ENCODE measurements at places on chromosomes 11 and 22.

GRCh38 chr22:37355174-37355573, 72.1 kb downstream of the ELFN2 start:
- no peak for DNase-seq

GRCh38 chr11:68471360-68472340, 11.1 kb downstream of the PPP6R3 start:
- no peak for DNase-seq

DNA sequence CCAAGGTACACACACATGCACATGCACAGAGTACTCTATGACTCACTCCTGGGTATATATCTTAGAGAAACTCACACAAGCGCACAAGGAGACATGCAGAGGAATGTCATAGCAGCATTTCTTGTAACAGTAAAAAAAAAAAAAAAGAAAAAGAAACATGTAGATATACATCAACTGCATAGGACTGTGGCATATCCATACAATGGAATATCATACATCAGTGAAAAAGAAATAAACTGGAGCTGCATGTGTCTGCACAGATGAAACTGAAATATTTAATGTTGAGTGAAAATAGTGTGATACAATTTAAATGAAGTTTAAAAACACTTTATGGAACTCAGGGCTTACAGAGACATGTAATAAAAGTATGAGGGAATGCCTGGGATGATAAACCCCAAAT, 46.4 kb downstream of the SYT13 start:
- DNase-seq: no peak

GRCh38 chr11:75719340-75720239, 2.0 kb downstream of the MOGAT2 start:
- no peak for DNase-seq

DNA sequence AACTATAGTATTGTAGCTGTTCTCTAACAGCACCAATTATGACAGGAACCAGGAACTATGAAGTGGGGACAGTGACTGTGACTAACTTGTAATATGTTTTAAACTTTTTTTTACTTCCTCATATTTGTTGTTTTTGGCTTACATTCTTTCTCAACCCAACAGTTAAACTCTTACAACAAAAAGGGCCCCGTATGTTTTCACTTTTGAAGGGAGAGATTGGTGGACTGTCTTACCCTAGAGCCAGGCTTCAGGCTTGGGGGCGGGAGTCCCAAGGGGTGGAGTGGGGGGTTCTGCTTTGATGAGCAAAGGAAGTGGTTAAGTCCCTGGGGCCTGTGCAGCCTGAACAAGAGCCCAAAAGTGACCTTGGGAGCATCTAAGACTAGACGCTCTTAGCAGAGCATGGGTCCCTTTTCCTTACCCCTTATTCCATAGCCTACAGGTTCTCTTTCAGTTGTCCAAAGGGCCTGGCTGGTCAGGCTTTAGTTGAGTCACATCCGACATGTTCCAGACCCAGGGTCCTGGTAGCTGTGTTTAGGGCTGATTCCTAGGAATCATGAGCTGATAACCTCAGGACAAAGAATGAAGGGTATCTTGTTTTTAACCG, 38.8 kb downstream of the STIM1 start:
- DNase-seq: no peak

DNA sequence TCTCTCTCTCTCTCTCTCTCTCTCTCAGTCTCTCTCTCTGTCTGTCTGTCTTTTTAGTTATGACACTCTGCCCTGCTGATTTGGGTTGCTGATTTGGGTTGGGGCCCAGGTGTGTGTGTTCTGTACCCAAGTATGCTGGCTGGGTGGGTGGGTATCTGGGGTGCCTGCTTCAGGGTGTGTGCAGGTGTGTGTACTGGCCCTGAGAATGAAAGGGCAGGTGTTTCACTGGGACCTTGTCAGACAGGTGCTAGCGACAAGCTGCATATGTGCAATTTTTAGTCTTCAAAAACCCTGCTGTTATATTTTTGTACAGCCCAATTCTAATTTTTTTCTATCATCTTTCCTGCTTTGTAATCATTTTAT, 943 bp downstream of the CSF2RB start:
- no peak for DNase-seq

DNA sequence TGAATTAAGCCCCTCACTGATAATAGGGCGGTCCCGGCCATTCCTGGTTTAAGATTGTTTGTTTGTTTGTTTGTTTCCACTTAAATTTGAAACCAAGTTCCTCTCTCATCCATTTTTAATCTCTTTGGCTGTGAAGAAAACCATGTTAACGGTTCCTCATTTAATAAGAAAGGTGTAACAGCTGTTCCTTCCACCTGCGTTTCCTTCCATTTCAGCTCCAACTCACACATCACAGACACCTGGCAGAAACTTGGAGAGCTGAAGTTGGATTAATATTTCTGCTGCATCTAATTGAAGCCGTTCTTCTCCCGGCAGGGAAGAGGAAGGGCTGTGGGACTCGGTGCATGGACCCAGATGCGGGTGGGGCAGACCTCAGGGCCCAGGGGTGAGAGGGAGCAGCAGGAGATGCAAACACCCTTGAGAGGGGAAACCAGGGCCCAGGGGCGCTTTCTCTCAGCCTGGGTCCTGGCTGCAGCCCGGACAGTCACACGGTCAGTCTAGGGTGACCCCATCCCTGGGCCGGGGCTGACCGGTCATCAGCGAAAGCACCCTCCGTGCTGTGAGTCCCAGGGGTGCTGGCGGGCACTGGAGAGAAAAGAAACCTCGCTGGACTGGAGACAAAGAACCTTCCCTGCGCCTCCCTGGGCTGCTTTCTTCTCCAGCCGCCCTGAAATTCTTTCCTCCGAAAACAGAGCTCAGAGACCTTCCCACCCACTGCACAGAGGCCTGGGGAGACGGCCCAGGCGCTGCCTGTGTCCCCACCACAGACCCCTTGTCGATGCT, 242.0 kb downstream of the BRD1 start:
- DNase-seq: no peak

DNA sequence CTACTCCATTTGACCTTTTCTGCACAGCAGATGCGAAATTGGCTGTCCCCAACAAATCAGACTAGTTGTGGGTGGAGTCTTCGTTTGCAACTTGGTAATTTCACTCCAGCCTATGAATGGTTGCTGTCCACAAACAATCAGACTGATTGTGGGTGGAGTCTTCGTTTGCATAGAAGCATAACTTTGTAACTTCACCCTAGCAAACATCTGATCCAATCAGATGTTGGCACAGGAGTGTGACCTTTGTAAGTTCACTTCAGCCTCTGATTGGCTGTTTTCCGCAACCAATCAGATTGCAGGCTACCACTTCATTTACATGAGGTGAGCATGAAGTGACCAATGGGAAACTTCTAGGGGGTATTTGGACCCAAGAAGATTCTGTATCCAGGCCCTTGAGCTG, 16.3 kb upstream of the CABP2 start:
- no peak for DNase-seq
